ENCODE measurements at places on chromosomes 2 and 18.
A peak's percentile ranks its signal among the peaks of the same experiment; 100 is the strongest.

- DNase-seq: no peak
Observed at GRCh38 chr18:37261988-37262387, 303.6 kb downstream of the CELF4 start.

GRCh38 chr2:174120346-174120745, 128.0 kb downstream of the OLA1 start:
- peak; percentile 68 for DNase-seq

- DNase-seq: no peak
Observed at GRCh38 chr2:221792971-221793521, 220.9 kb upstream of the EPHA4 start.

DNA sequence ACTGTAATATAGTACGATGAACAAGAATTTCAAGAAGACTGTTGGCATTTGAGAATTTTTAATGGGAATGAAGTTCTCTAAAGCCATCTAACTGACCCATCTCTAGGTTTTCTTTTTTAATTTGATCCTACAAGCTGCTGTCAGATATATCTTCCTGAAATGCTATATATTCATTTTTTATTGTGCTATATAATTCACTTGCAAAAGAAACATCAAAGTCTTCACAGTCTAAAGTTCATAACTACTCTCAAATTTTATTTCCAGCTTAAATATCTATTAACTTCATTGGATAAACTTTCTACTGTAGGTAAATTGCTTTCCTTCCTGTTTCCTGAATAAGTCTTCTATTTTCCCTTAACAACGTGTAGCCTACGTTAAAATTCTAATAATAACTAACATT, 3.7 kb downstream of the SCYGR2 start:
- no peak for DNase-seq

Measured in stimulated activated CD4-positive, alpha-beta T cell treated with anti-CD3 and anti-CD28 coated beads, Interleukin-1b, Interleukin-23, amount 100 ng/mL, for 48 hours (primary cell).